ENCODE measurements at places on chromosomes 1 and 21.

- DNase-seq = no peak
Observed at GRCh38 chr1:55997536-55997935, 581.8 kb downstream of the PLPP3 start.

GRCh38 chr1:117803318-117803717 lies 126.1 kb downstream of the GDAP2 start:
- no peak for DNase-seq

DNA sequence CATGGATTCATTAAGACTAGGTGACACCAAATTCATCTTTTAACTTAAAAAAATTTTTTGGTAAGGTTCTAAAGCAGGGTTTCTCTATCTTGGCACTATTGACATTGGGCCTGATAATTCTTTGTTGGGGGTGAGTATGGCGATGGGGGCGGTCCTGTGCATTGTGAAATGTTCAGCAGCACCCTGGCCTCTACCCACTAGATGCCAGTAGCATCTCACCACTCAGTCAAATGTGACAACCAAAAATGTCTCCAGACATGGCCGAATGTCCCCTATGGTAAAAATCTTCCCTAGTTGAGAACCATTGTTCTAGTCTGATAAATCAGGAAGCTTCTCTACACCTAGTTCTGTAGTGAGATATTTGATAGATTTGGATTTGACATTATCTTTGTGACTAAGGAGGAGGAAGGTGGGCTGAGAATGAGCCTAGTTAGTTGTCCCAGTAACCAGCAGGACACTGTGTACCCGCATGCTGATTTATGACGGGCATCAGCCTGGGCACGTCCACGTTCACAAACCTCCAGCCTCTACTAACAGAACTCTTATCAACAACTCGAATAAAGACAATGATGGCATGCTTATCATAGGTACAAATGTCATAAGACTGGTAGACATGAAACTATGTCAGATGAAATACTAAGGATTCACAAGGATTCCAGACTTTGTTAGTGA lies 104.6 kb downstream of the KCND3 start:
- DNase-seq = no peak

DNA sequence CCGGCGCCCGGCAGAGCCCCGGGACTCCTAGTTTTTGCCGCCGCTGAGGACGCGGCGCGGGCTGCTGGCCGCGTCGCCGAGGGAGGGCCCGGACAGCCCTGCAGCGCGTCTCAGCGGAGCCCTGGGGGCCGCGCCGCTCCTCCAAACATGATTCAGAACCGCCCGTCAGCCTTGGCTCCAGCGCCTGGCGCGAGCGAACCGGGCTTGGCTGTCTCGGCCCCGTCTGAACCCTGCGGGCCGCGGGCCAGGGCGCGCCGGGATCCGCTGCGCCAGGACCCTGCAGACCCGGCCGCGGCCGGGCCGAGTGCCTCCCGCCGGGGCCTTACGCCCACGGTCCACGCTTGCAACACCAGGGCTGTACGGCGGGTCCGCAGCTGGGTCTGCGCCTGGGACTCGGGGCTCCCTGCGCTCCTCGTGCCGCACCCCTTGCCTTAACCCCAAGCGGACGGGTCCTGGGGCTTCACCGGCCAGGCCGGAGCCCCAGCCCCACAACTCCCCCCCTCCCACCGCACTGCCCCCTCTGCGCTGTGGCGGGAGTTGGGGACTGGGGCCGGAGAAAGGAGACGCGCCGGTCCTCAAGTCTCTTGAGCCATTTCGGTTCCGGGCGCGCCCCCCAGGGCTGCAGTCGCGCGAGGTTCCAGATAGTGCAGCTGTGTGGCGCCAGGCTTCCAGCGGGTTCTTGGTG lies 48.4 kb upstream of the CD34 start:
- DNase-seq = peak; percentile 79

GRCh38 chr1:114339379-114339778 lies 171.6 kb downstream of the TRIM33 start:
- no peak for DNase-seq

GRCh38 chr1:198935306-198935921 lies 296.6 kb downstream of the PTPRC start:
- DNase-seq = peak; percentile 86

DNA sequence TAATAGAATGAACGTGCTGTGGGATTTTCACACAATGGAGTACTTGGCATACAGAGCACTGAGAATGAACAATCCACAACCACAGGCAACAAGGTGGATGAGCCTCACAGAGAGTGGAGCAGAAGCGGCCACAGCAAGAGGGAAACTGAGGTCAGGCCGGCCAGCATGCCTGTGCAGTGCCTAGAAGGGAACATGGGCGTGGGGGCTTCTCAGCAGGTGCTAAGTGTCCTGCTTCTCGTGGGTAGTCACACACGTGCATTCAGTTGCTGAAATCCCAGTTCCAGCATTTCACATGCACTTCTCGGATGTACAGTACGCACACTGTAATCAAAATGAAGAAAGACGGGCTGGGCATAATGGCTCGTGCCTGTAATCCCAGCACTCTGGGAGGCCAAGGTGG lies 33.1 kb downstream of the WDR4 start:
- DNase-seq = no peak

- no peak for DNase-seq
Observed at GRCh38 chr1:7893529-7894180, 40.8 kb upstream of the UTS2 start.

DNA sequence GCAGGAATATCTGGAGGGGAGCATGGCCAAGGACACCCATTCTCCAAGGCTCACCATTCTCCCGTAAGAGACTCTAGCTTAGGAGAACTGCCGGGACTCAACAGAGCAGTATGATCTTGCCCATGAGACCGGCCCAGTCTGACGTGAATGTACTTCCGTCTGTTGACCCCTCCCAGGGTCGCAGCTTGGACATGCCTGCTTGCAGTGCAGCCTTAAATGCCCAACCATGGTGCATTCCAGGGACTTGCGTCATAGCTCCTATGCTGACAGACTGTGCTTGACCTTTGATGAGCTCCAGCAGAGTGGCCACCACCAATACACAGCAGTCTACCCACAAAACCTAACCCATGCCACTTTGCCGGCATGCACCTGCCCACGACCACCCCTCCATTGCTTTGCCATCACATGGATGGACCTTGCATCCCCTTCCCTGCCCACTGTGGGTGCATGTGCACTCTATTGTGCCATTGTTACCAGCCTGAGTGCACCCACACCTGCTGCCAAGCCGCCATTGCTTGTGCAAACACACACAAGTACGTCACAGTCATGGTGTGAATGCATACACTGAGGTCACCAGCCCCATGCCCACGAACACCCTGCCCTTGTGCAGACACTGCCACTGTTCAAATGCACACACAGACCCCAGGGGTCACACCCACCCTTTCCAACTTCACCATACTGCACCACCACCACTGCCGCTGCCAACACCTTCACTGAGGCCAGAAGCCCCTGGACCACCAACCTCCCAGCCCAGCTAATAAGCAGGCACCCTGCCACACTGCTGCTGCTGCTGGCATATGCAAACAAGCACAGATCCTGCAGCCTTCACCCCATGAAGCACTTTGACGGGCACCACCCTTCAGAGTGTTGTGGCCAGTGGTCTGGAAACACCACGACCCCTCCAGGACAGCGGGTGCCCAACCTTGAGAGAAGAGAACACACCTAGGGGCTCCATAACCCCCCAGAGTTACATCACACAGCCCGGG lies 1141.3 kb downstream of the BRINP3 start:
- no peak for DNase-seq
